LHCN-M2 (cell line): ENCODE measurements at places on chromosomes 12 and 14. TPM values are rescaled to one million over a fixed set of nuclear protein-coding genes. Genes with fewer than 3 reads are reported as not detected.

GRCh38 chr14:70890826-70891659, 16.2 kb upstream of the PCNX1 start:
- no peak for DNase-seq

DNA sequence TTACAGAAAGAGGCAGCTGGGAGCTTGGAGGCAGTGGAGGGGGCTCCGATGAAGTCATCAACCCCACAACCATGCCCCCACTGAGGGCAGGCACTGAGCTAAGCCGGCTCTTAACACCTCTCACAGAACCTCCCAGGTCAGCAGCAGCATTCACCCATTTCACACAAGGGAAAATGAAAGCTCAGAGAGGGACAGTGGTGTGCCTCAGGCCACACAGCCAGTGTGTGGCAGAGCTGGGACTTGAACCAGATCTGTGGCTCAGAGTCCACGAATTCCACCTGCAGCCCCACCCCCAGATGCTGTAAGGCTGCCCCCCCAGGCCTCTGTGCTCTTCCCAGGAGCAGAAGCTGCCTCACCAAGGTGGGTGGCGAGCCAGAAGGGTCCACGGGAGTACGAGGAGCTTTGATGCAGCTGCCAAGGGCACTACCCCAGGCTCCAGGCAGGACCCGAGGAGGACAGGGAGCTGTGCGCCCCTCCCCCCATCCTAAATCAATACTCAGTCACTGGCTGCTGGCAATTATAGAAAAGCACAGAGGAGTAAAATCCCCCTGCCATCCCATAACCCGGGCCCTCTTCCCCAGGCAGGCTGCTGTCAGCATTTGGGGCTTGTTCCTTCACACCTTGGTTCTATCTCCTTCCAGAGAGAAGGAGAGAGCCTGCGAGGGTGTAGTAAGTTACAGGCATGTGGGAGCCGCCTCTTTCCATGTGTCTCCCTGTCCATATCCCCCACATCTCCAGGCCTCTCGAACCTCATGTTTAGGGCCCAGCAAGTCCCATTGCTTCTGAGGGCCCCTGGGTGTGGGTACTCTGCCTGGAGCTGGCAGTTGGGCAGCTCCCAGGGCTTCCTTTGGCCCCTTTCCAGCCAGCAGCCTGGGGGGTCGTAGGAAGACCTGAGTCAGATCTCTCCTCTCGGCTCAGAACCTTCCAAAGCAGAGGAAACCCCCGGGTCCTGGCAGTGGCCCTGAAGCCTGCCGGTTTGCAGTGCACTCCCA, 47.6 kb downstream of the FAM222A start:
- DNase-seq = no peak

Gene COL2A1
- total RNA-seq = not detected in 2 replicates

GRCh38 chr12:81530352-81530751, 228.8 kb downstream of the PPFIA2 start:
- no peak for DNase-seq

- DNase-seq = no peak
Measured at GRCh38 chr14:105161964-105162668, 6.5 kb downstream of the JAG2 start.

Gene GAS2L3
- 40.8 and 41.4 TPM in 2 replicates for total RNA-seq

DNA sequence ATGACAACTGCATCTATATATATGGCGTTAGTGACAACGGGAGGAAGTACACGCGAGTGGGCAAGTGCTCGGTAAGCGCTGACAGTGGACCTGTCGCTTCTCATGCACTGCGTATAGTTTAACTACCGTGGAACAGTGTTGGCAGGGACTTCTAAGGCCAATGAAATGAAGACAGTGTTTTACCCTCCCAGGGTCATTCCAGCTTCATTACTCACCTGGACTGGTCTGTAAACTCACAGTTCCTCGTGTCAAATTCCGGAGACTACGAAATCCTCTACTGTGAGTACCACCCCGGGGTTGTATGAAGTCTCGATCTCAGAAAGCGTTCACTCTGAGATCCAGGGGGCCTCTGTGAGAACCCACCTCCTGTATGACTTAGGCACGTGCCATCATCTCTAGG, 129.2 kb upstream of the EVL start:
- no peak for DNase-seq

DNA sequence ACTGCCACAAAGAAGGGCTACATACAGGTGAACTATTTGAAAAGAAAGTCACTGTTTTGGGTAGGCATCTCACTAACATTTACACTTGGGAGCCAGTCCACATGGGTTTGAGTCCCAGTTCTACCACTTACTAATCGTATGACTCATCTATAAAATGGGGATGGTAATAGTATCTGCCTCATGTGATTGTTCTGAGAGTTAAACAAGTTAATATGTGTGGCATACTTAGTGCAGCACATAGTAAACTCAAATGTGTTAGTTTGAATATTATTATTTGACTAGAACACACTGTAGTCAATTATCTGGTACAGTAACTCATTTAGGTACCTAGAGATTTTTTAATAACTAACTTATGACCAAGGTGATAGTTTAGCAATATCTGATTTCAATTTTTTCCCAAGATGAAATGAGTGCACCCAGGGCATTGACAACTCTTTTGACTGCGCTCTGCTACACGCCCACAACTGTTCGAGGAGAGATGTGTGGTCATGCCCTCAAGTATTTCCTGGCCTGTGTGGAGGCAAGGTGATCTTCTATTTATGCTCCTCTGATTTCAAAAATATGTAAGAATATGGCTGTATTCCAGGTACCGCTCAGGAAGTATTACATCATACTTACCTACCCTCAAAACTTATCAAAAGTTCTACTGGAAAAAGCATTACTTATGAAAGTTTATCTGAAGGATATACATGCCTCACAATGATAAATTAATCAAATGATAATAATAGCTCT, 210.6 kb upstream of the EGLN3 start:
- DNase-seq = no peak

Gene HOXC5
- 1.8 and 2.9 TPM in 2 replicates for total RNA-seq

Gene EML5
- total RNA-seq = 0.06 and 0.17 TPM in 2 replicates

GRCh38 chr12:27246774-27247173, 2.7 kb downstream of the STK38L start:
- DNase-seq = no peak

Gene IPO8
- 24.4 and 35.6 TPM in 2 replicates for total RNA-seq

Gene FBLN5
- 20.0 TPM in 2 replicates for total RNA-seq

- peak; percentile 31 for DNase-seq
Measured at GRCh38 chr12:93823616-93824391, 146.6 kb downstream of the CRADD start.

Gene LYZ
- total RNA-seq = not detected in 2 replicates

Gene LRIG3
- total RNA-seq = 8.8 and 11.5 TPM in 2 replicates

DNA sequence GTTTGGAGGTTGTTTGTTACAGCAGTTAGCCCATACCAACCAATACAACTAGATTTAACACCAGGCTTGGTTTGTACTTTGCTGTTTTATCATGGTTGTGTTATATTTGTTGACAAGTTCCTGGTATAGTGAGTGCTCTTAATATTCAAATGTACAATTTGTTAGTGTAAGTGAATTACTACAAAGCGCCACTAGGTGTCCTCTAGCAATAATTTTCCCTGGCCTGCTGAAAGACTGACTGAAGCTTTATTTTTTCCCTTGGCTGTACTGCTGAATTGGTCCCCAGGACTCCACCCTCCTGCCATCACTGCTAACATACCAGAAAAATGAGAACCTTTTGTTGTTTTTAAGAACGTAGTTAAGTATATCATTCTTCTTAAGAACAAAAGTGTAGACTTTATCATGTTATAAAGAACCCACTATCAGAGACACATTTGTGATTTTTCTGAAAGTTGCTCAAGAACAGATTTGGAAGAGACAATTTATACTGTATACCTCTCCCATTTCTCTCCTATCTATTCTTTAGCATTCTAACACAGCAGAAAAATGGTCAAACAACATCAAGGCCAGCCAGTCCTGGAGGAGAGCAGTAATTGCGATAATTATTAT, 75.3 kb upstream of the FAR2 start:
- peak; percentile 5 for DNase-seq

DNA sequence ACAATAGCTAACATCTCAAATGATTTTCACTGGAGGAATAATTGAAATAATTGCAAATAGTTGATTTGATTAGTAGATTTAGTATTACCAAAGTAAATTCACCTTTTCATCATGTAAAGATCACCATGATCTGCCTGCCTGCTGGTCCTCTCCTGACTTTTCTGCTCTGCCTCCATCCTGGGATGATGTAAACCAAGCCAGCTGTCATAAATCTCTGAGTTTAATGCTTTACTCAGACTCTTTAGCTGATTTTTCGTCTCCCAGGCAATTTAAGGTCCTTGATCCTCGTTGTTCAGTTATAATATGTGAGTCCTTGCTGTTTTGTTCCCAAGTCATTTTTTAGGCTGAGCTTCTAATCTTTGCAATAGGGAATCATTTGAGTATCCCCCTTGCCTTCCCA, 138.0 kb downstream of the ANO4 start:
- no peak for DNase-seq

DNA sequence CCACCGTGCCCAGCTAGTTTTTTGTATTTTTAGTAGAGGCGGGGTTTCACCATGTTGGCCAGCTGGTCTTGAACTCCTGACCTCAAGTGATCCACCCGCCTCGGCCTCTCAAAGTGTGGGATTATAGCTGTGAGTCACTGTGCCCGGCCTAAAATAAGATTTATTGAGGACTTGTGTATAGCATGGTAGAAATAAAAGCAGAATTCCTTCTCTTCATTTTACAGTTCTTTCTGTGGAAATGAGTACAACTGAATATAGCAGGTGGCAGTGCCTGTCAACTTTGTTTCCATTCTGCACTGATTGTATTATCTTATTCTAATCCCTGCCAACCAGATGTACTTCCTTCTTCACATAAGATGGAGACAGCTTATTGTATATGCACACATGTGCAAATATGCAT, 41.0 kb downstream of the DIP2B start:
- DNase-seq = peak; percentile 96

- no peak for DNase-seq
Measured at GRCh38 chr12:112297188-112297587, 85.0 kb downstream of the HECTD4 start.

Gene PKP2
- 1.9 and 2.8 TPM in 2 replicates for total RNA-seq

Gene NYNRIN
- total RNA-seq = 0.06 TPM in 2 replicates

- no peak for DNase-seq
Measured at GRCh38 chr12:63928305-63928704, 83.8 kb downstream of the SRGAP1 start.

Gene TTC9
- total RNA-seq = 5.1 and 5.6 TPM in 2 replicates

Gene MYF6
- 29.3 and 29.4 TPM in 2 replicates for total RNA-seq

- no peak for DNase-seq
Measured at GRCh38 chr12:14560904-14561574, 6.6 kb downstream of the PLBD1 start.

GRCh38 chr12:52601671-52602070, 408 bp upstream of the KRT72 start:
- no peak for DNase-seq

Gene CCDC38
- total RNA-seq = not detected in 2 replicates

GRCh38 chr14:40911141-40911540, 695.5 kb upstream of the LRFN5 start:
- no peak for DNase-seq

DNA sequence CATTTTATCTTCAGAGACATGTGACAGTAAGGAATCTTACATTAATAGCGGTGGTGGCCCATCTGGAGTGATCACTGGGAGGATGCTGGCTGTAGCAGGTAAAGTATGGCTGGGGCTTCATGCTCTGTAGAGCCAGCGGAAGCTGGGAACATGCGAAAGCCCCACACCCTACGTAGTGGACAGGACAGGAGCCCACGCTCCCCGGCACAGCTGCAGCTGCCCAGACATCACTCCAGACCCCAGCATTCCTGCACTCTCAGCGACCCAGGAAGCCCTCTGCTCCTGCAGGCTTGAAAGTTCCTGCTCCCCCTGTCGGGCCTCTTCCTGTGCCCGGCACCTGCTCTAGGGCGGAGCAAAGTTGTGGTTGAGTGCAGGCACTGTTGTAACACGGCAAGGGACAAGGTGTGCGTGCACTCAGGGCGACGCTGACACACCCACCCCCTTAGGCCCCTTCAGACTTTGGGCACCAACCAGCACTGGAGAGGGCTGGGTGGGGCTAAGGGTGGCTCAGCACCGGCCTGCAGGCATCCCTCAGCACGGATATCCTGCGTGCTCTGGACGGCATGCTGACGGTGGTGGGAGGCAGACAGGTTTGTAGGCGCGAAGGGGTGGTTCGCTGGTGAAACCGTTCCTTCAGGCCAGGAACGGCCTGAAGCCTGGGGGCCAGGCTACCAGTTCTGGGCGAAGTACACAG, 568.3 kb downstream of the FSCB start:
- DNase-seq = no peak

Gene CMA1
- not detected in 2 replicates for total RNA-seq

- peak; percentile 98 for DNase-seq
Measured at GRCh38 chr12:76183459-76184186, 99.1 kb upstream of the NAP1L1 start.

DNA sequence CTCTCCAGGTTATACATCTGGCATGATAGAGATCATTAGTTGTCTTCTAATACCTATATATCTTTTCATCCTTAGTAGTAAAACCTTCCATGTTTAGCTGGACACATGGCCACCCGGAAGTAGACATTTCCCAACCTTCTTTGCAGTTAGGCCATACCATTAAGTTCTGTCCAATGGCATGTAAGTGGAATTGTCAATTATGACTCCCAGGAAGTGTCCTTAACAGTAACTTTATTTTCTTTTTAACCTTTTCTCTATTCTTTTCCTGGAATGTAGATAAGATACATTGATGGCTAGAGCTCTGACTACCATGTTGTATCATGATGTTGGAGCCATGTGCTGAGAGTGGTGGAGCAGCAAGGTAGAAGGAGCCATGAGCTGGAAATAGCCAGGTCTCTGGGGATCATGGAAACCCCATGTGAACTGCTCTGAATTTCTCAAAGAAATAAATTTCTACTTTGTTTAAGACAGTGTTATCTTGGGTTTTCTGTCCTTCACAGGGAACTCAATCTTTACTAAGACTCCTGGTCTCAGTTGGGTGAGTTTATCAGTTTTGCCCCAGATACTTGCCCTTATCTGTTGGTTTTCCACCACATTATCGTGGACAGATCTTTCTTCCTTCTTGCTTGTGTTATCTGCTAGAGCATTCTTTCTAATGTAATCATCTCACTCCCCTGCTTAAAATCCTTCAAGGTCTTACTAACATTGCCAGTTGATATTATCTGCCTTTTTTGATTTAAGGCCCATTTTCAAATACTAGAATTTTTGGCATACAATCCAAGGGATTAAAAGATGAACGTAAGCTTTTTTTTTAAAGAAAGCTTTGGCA, 5.1 kb upstream of the LTA4H start:
- DNase-seq = no peak

DNA sequence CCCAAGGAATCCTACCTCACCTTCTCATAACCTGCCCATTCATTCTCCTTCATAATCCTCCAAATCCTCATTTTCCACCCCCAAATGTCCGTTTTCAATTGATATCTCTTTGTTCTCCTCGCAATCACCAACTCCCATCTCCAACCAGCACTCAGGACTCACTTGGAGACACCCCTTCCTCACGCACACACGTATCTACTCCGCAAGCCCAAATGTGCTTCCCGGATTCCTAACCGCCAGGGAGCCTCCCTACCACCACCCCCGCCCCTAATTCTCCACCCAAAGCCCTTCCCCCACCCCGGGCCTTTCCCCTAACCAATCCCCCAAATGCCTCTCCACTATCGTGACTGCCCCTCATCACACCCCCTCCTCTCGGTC, 304 bp downstream of the KCTD10 start:
- DNase-seq = no peak

- no peak for DNase-seq
Measured at GRCh38 chr12:130251236-130251780, 86.4 kb upstream of the PIWIL1 start.
